ENCODE measurements at places on chromosomes 2 and 18.

GRCh38 chr18:574149-574860 is 5.9 kb upstream of the CETN1 start:
- no peak for DNase-seq

DNA sequence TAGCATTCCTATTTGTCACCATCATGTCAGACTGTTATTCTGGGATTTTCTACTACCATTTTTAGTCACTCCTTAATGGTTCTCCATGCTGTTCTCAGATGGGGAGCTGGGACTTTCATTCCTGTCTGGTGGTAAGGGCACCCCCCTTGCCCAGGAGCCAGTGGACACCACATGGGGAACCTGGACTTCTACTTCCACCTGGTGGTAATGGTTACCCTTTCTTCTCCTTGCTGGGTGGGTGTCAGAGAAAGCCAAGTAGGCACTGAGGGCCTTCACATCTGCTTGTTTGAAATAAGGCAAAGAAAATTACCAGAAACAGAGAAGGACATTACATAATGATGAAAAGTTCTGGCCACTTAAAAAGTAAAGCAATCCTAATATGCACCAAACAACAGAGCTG is 239.8 kb downstream of the FHOD3 start:
- no peak for DNase-seq

GRCh38 chr18:27715751-27716150 is 461.2 kb downstream of the CDH2 start:
- no peak for DNase-seq

DNA sequence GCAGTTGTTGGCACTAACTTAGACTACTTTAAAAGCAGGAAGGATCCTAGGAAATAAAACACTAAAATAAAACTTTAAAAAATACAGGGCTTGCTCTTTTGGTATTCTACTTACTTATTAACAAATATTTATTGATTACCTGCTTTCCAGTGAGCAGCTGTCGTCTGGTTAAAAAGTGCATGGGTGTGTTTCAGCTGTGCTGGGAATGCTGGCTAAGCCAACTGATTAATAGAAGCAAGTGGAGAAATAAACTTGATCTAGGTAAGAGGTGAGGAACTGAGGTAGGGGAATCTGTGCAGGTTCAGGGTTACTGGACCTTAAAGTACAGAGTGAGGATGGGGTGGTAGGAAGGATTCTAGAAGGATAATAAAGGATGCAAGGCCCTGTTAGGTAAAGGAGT is 110.8 kb downstream of the SPTBN1 start:
- no peak for DNase-seq

- DNase-seq, result no peak
Observed at GRCh38 chr2:126637386-126637785, 18.6 kb upstream of the GYPC start.

DNA sequence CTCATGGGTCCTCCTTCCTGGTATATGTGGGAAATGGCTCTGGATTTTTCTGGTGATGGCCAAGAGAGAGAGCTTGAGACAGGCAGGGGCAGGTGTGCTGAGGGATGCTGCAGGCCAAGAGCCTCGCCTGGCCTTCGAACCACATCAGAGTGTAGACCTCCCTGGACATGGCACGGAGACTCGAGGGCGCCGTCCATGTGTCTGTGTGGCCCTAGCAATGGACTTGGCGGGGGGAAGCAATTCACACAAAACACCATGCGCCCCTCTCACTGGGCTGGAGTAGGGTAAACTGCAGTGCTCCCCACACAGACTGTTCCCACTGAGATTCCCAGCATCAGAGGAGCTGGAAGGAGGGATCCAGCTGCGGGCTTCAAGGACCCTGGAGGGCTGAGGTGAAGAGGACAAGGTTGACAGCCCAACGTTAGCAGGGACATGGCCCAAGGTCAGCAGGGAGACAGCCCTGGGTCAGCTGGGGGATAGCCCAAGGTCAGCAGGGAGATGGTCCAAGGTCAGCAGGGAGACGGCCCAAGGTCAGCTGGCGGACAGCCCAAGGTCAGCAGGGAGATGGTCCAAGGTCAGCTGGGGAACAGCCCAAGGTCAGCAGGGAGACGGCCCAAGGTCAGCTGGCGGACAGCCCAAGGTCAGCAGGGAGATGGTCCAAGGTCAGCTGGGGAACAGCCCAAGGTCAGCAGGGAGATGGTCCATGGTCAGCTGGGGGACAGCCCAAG is 75.4 kb upstream of the HDAC4 start:
- no peak for DNase-seq

DNA sequence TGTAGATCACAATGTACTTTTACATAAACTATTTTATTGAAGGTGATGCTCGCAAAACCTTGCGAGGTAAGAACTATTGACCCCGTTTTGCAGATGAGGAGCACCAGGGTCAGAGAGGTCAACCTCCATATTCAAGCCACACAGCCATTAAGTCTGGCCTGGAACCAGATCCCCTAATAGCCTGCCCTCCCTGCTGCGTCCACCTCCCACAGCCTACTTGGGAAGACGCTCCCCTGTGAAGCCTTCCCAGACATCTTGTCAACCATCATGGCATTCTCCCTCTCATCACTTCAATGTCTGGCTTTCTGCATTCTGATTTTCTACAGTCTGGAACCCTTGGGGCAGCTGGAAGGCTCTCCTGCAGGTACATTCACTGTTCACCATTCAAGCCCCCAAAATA is 101.0 kb downstream of the TTC32 start:
- no peak for DNase-seq

DNA sequence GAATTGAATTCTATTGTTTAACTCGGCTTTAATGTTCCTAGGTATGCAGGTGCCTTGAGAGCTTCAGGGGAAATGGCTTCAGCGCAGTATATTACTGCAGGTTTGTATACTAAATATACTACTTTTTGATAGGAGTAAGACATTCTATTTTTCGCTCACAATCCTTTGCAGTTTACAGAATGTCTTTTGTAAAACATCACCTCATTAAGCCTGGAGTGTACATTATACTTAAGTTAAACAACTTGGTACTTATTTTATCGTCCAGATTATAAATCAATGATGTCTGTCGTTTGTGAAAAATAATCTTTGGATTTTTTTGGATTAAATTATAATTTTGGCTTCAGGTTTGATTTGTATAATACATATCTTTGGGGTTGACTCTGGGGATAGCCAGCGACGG is 34.4 kb downstream of the USP14 start:
- DNase-seq, result no peak

GRCh38 chr18:44914028-44914427 is 233.3 kb downstream of the SETBP1 start:
- DNase-seq, result no peak

- DNase-seq, result peak; percentile 82
Observed at GRCh38 chr2:42922790-42923579, 130.6 kb upstream of the HAAO start.

GRCh38 chr2:60318544-60318943 is 234.9 kb downstream of the BCL11A start:
- no peak for DNase-seq

DNA sequence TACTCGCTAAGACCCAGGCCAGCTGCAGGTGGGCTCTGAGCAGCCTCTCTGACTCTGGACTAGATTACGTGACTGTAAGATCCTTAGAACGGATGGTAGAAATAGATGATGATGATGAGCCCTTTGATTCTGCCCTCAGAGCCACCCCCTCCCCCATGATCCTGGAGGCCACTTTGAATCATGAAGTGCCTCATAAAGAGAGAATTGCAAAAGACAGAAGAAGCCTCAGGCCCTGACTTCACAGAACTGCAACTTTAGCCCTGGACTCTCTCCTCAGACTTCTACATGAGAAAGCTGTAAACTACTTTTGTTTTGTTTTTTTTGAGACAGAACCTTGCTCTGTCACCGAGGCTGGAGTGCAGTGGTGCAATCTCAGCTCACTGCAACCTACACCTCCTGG is 15.4 kb upstream of the TET3 start:
- no peak for DNase-seq

DNA sequence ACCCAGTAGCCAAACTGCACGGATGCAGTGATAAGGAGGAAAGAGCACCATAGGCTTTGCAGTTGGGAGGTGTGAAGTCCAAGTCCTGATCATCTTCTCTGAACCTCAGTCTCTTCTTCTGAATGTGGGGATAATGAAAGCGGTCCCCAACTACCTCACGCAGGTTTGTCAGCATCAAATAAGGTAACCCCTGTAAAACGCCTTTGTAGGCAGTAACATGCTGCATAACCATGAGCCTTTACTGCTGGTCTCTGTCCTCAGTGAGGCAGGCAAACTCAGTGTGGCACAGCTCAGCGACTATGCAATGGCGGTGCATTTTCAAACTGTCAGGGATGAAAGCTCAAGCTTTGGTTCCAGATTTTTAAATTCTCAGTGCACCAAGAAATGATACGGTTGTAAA is 46.1 kb downstream of the DNMT3A start:
- DNase-seq, result no peak

DNA sequence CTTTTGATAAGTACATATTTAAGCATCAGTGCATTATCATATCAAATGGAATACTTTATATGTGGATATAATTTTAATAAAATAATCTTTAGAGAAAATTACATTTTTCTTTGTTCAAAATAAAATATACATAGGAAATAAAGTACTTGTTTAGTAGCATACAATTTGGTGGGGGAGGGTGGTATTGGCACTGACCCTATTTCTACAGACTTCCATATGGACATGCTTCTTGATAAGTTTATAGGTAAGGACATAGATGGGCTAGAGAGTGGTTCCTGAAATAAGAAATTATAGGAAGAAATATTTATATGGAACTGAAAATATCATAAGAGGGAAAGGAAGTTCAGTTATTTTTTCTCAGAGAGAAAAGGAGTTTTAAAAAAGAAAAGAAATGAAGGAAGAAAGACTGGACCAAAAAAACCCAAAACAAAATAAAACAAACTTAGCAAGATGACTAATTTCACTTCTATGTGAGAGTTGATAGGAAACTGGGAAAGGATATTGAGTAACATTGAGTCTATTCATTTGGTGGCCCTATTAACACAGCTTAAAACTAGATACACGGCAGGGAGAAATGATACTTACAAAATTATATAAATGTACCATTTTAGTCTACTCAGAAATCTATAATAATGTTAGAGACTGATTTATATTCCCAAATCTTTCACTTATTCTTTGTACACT is 505.9 kb downstream of the ERBB4 start:
- no peak for DNase-seq

DNA sequence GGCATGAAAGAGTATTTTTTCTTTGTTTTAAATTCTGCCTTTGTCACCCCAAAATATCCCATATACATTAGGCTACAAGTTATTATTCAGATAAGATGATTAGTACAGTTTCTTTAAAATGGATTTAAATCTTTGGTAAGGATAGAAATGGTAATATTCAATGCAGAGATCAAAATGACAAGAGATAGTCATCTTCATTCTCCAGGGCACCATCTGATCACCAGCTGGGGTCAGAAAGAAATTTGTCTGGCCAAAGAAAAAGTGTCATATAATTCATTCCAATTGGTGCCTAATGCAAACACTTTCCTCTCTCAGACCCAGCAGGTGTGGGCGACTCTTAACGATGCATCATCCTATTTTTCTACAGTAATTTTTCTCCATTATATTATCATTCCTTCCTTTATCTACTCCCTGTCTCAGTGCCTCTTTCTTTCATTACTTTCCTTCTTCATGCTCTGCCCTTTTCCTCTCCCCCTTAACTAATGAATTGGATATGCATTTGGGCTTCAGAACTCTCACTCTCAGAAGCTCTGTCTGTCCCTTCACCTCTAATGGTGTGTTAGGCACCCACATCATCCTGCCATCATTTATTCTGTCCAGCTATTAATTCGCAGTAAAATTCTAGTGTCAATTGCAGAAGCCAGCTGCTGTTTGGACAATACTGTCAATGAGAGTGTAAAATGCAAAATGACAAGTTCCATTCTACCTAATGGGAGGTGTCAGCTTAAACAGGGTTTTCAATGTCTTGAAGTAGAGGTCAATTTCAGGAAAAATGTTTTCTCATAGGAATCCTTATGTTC is 570.5 kb downstream of the TDRD15 start:
- no peak for DNase-seq

- DNase-seq, result no peak
Observed at GRCh38 chr2:23381084-23381483, 3.9 kb upstream of the KLHL29 start.

DNA sequence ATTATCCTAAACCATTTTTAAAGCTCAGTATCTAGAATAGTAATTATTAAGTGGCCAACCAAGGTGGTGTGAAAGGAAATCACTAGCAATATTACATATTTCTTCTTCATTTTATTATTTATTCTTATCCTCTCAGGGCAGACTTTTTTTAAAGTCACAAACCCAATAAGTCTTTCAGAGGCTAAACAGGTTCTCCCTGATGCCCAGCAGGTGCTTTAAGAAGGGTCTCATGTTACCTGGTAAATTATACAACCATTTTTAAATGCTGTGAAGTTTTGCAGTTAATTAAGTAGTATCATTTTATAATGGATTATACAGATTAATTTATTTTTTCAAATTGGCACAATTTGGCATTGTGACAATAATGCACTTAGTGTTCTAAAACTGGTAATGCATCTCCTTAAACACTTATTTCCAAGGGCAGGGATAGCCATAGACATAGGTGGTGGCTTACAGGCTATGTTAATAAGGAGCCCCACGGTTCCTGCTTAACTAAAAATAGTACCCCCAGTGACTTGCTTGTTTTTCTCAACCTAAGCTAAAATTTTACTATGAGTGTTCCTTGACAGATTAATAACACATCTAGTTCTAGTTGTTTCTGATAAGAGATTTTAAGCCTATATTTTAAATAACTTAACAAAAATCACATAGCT is 67.0 kb downstream of the PMS1 start:
- no peak for DNase-seq

DNA sequence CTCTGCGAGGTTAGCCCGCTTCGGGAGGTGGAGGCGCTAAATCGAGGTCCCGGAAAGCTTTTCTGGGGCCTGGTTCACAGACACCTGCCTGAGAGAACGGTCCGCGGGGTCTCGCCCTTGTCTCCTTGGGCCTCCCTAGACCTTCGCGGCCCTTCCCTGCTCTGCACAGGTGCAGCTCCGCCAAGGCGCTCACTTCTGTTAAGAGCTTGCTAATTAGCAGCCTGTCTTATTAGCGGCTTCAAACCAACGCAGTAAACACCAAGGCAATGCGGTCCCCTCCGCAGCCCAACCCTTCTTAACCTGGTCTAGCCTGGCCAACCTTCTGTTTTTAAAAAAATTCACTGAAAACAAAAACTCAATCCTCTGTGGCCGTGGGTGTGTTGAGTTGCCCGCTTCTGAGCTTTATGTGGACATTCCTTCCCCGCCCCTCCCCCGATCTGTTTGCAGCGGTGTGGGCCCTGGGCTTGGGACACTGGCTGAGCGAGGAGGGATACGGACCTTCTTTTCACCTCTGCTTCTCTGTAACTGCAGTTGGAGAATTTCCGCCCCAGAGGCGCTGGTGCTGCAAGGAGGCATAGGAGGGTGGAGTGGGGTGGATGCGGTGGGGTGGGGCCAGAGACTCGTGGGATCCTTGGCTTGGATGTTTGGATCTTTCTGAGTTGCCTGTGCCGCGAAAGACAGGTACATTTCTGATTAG is 3.4 kb upstream of the HOXD4 start:
- no peak for DNase-seq

DNA sequence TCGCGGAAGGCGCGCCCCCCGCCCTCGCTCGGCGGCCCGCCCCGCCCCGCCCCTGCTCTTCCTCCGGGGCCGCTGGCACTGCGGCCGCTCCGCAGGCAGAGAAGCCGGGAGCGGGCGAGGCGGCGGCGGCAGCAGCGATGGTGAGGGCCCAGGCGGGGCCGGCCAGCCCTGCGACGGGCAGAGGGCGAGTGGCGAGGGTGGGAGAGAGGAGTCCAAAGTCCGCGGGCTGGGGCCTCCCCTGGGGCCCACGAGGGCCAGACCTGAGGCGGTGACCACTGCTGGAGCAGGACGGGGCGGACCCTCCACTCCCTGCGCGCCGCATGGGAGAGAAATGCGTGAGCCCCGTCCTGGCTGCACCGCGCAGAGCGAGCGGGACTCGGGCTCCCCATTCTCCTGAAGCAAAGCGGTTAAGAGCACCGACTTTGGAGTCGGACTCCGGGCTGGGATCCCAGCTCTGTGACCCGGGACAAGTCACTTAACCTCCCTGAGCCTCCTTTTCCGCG is at the start of gene VAMP5:
VAMP5 (plus strand) TSS at position 78 of the 503 bp plus-strand sequence; CDS start at position 138, 60 bp downstream.
- peak; percentile 75 for DNase-seq
